ENCODE measurements at places on chromosomes 2 and 18.

GRCh38 chr2:126765395-126765794 lies 109.4 kb downstream of the GYPC start:
- DNase-seq = no peak

DNA sequence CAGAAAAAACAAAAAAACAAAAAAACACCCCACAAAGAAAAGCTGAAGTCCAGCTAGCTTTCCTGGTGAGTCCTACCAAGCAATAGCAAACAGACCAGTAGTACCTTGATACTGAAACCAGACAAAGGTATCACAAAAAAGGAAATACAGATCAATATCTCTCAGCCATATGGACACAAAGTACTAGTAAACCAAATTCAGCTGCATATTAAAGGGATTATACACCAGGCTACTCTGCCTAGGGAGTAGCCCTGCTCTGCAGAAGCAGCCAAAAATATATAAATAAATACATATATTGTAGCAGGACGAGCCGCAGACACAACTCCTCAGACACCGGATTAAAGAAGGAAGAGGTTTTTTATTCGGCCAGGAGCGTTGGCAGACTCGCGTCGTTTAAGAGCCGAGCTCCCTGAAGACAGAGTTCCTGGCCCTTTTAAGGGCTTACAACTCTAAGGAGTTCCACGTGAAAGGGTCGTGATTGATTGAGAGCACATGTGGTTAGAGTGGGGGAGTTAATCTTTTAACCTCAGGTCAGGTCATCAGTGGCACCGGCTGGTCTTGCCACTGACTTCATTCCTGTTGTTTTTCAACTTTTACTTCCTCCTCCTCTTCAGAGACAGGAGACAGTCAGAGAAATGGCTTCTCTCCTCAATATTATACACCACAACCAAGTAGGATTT lies 38.4 kb upstream of the DTNB start:
- no peak for DNase-seq

DNA sequence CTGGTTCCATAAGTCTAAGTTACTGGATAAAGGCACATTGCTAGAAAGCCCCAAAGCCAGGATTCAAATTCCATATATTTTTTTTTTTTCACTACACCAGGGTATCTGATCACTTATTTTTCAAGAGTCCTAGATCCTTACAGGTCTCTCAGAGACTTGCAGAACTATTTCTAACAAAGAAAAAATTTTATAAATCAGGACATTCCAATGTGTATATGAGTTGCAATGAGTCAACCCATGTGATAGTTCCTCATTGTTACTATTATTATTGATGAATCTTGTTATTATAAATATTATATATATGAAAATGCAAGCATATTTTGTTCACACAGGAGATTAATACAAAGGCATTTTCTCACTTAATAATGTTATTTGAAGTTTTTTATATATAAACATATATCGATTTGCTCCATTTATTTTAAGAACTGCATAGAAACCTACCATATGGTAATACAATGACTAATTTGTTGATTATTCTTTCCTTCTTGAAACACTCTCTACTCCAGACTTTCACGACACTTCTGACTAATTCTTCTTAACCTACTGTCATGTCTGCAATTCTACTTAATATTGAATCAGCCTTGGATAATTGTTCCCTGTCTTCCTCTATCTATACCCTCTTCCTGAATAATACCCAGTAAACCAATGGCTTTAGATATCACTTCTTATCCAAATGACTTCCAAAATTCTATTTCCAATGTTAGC lies 968.4 kb upstream of the NRXN1 start:
- DNase-seq = no peak

DNA sequence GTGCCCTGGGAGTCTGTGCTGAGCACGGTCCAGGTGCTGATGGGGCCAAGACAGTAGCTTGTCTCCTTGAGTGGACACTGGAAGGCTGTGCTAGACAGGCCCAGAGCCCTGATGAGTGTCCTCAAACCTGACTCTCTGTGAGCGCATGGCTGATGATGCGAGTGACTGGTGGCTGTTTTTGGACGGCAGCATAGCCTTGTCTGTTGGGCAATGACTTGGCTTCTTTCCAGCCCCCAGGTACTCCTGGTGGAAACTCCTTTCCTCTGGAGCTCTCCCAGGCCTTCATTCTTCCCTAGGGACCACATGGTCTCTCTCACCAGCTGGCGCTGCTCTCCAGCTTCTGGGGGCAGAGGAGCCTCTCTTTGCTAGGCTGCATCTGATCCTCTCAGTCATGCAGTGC lies 207.6 kb upstream of the SMIM21 start:
- no peak for DNase-seq

DNA sequence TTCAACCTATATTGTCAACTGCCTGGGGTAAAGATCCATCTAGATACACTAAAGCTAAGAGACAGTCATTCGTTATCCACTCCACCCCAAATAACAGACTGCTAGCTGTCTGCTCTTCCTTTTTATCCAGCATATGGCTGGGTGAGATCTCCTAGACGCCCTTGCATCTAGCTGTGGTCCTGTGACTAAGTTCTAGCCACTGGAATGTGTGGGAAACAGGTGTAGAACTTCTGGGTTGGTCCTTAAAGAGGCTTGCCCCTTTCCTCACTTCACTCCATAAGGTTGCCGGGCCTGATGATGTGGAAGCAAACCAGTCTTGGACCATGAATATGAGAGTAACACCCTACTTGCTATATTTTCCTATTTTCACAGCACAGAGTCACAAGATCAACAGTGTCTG lies 3.2 kb downstream of the COA5 start:
- no peak for DNase-seq

Data from HT1080 (cell line).